NCI-H446 (cell line): ENCODE measurements at places on chromosomes 12 and 14.
A peak's percentile ranks its signal among the peaks of the same experiment; 100 is the strongest.

DNA sequence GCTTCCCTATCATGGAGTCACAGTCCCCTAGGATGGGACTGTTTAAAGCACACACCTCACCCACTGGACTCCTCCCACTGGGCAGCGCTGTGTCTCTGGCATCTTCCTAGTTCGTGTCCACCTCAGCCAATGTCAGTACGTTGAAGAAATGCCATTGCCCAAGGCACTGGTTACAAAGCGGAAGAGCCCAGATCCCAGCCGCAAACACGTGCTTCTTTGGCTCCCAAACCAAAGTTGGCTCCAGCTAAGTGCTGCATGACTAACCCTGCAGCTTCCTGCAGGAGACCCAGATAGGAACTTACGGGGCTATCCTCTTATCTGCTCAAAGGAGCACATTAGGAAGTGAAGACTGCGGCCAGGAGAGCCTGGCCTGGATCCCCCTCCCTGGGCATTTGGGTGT is 9.3 kb downstream of the SYNE3 start:
- peak; percentile 62 for DNase-seq

GRCh38 chr14:68467425-68467824 is 325.4 kb downstream of the ZFP36L1 start:
- no peak for DNase-seq

DNA sequence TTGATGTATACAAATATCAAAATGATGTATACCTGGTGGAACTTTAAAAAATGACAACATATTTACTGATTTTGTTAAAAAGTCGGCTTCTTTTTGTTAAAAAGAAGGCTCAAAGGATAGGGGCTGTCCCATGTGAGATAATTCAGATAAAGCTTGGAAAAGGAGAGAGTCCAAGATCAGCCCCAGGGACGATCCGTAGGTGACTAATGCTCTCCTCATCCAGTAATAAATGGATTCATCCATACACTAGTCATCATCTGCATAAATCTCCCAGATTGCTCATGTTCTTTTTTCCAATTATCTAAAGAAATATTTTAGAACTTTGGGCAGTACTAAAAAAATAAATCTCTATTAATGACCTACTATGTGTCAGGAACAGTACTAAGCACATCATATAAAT is 23.4 kb upstream of the FSCB start:
- DNase-seq, result no peak

GRCh38 chr12:107515446-107515958 is 170.1 kb upstream of the PWP1 start:
- DNase-seq, result no peak

- no peak for DNase-seq
Measured at GRCh38 chr12:32566663-32567295, 112.3 kb upstream of the DNM1L start.

DNA sequence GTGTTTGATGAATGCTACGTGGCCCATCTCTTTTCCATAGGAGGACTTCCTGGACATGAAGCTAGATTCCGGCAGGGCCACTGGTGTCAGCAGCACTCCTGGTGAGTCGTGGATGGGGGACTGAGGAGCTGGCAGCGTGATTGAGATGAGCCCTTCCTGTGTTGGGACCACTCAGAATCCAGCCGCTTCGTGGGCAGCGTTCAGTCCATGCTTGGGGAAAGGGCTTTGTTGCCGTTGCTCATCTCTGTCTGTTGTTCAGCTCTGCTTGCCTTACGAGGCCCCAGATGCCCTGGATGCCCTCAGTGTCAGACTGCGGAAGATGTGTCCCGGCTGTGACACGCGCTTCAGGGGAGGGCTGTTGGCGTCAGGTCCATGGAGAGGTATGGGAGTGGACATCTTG is 127.1 kb upstream of the RTL1 start:
- no peak for DNase-seq

DNA sequence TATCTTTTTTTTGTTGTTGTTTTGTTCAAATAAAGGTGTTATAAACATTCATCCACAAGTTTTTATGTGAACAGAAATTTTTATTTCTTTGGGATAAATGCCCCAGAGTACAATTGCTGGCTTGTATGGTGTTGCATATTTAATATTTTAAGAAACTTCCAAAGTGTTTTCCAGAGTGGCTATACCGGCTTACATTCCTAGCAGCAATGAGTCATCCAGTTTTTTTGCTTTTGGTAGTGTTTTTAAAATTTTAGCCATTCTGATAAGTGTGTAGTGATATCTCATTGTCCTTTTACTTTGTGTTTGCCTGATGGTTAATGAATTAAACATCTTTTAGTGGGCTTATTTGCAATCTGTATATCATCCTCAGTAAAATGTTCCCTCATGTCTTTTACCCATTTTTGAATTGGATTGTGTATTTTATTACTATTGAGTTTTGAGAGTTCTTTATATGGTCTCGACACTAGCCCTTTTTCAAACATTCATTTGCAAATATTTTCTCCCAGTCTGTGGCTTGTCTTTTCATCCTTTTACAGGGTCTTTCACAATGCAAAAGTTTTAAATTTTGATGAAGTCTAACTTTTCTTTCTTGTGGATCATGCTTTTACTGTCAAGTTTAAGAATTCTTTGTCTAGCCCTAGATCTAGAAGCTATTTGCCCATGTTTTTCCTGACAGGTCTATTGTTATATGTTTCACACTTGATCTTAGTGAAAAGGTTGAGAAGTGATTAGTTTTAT is 29.5 kb downstream of the PPP4R4 start:
- no peak for DNase-seq

GRCh38 chr12:6871052-6871957 is 1.8 kb downstream of the SPSB2 start:
- no peak for DNase-seq

GRCh38 chr12:132413931-132414588 is 75.9 kb upstream of the FBRSL1 start:
- DNase-seq, result no peak

- no peak for DNase-seq
Measured at GRCh38 chr12:7411343-7411742, 32.6 kb downstream of the CD163L1 start.

GRCh38 chr14:58829594-58829993 is 191.8 kb downstream of the DACT1 start:
- DNase-seq, result no peak

GRCh38 chr12:30925607-30926242 is 823 bp upstream of the TSPAN11 start:
- DNase-seq, result no peak

DNA sequence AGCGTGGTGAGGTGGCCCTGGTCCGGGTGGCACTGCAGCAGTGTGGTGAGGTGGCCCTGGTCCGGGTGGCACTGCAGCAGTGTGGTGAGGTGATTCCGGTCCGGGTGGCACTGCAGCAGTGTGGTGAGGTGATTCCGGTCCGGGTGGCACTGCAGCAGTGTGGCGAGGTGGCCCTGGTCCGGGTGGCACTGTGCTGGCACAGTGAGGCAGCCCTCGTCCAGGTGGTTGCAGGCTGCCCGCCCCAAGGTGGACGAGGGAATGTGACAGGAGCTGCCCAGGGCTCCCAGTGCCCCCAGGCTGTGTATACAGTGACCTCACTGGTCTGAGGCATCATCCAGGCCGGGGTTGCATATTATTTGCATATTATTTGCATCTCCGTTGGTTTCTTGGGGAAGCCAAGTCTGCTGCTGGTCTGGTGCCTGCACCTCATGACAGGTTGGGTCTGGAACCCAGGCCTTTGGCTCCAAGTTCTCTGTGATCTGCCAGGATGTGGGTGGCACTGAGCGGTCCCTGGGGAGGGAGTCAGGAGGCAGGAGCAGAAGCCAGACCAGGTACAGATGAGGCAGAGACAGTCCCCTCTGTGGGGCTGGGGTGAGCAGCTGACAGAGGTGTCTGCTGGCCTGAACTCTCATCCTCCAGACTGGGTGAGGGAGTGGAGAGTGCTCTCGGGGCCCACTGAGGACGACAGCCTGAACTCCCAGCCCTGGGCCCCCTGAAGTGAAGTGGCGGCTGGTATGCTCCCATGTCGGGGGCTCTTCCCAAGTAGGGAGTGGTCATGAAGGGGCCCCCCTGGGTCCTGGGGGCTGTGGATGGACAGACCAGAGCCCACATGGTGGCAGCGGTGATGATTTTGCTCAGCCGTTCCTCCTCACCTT is 79.3 kb downstream of the KIF26A start:
- no peak for DNase-seq

- no peak for DNase-seq
Measured at GRCh38 chr14:31968956-31969698, 108.0 kb upstream of the ARHGAP5 start.

- no peak for DNase-seq
Measured at GRCh38 chr14:51269634-51270033, 29.6 kb downstream of the TMX1 start.

DNA sequence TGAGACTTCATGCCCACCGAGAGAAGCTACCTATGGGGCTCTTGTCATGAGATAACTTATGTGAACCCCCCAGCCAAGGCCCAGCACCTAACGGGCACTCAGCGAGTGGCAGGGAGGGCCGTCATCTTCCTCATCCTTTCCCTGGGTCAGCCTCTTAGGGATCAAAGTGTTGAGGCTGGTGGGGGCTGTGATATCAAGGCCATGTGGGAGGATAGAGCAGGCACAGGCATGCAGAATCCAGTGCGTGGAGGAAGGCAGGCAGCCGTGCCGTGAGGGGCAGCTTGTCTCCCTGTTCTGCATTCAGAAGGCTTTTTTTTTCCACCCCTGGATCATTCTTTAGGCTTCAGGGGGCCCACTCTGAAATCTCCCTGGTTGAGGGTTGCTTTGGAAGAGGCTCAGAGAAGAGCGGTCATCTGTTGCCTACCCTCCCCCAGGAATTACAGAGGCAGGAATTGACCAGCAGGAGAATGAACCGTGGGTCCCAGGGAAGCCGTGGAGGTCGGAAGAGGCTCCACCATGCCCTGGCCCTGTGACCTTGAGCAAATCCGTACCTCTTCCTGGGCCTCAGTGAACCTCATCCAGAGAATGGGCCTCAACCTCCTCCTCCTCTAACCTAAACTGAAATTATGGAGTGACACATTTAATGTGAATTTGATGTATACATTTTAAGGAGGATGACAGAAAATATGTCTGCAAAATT is 62.8 kb downstream of the BEGAIN start:
- no peak for DNase-seq

DNA sequence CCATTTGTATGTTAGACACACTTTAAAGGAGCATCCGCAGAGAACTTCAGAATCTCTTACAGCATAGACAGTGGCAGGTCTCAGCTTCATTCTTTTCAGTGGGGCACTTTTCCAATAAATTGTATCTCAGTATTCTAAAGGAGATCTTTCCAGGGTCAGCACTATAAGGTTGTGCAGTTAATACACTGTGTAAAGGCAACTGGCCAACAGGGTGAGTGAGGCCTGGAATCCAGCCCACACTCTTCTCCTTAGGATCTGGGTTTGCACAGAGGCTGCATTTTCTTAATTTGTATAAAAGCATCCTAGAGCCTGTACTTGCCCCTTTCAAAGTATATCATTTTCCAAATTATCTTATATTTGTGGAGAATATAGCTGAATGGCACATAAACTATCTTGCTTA is 94.2 kb downstream of the MYF5 start:
- DNase-seq, result peak; percentile 12

GRCh38 chr14:20008156-20008555 is 6.2 kb downstream of the OR4Q2 start:
- no peak for DNase-seq

DNA sequence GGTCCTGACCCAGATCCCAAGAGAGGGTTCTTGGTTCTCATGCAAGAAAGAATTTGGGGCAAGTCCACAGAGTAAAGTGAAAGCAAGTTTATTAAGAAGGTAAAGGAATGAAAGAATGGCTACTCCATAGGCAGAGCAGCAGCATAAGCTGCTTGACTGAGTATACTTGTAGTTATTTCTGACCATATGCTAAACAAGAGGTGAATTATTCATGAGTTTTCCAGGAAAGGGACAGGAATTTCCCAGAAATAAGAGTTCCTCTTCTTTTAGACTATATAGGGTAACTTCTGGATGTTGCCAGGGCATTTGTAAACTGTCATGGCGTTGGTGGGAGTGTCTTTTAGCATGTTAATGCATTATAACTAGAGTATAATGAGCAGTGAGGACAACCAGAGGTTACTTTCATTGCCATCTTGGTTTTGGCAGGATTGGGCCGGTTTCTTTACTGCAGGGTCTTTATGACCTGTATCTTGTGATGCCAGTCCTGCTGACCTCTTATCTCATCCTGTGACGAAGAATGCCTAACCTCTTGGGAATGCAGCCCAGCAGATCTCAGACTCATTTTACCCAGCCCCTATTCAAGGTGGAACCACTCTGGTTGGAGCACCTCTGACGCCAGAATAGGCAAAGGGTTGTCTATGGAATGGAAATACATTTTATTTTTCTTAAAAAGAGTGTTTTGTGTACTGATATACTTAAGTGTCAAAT is 113.8 kb downstream of the OTOGL start:
- no peak for DNase-seq
